ENCODE measurements at places on chromosomes 3 and 15.
A peak's percentile ranks its signal among the peaks of the same experiment; 100 is the strongest.

DNA sequence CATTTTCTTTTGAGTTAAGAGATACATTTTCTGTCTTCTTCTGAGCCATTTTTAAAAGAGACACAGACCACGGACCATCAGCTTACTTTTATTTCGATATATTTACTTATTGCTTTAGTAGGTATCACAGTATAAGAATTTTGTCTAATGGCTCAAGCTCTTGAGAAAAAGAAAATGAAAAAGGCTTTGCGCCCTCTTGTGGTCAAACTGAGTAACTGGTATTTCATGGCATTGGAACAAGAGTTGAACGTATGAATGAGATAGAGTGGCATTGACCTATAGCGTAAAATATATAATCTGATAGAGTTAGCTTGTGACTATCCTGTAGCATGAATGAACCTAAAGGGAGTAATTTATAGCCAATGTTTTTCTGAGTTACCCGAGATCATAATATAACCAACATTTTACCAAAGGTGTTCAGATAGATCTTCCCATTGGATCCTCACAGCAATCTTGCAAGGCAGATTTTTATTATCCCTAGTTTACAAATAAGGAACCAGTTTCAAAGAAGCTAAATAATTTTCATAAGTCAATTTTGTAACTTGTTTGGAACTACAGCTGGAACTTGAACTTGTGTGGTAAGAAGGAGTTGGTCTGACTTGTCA, 154.6 kb downstream of the POLR2M start:
- DNase-seq, result peak; percentile 53

- no peak for DNase-seq
Measured at GRCh38 chr15:67228286-67228685, 26.2 kb downstream of the AAGAB start.

- no peak for DNase-seq
Measured at GRCh38 chr3:127475391-127475790, 115.1 kb downstream of the TPRA1 start.

GRCh38 chr3:194327218-194328052, 23.7 kb downstream of the CPN2 start:
- no peak for DNase-seq

DNA sequence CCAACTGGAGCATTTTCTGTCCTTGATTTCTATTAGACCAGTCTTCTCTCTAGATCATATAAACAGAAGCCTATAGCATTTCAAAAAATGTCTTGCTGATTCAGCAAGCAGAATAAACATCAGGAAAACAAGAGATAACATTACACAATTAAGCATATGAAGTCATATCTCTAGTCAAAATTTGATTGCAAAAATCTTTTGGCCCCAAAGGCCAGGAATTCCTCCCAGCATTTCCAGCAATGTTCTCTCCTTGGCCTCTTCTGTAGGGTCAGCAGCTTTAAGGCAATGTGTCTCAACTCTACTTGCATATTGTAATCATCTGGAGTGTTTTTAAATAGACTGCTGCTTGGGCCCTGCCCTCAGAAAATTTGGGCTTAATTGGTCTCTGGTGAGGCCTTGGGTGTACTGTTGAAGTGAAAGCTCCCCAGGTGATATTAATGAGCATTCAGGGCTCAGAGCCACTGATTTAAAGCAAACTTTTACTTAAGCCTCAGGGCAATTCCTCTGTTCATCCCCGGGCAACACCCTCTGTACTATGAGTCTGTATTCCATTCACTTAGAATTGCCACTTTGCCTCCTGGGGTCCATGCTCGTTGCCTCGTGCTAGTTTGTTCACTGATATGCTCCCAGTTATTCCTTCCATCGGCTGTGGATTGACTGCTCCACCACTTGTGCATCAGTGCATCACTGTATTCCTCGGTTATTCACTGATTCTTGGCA, 1072.6 kb downstream of the ROBO2 start:
- DNase-seq, result no peak

DNA sequence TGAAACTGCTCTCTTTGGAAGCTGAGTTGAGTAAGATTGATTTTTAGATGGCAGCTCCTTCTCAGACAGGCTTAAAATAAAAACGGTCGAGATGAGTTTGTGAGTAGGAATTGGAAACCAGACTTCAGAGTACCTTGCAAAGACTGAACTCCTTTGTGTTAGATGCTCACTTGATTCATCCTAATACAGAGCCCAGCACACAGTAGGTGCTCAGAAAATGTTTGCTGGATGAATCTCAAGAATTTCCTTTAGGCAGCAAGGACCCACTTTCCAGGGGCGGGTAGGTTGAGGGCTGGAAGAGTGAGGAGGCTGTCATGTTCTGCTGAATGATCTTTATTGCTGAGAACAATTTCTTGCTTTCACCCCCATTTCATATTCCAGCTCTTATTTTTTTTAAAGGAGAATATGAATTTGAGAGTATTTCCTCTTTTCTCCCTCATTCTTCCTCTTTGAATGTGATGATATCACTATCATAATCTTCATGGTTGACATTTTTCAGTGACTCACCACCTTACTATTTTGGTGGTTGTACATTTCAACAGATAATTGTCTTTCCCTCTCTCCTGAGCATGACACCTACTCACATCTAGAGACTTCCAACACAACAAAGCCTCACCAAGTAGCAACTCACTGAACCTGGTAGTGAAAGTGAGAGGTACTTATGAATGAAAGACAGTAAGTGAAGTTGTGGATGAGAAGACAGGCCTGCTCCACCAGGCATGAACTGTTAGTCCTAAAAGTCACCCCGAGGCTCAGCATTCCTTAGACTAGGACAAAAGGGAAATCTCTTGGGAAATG, 113.3 kb downstream of the PDCD6IP start:
- no peak for DNase-seq

DNA sequence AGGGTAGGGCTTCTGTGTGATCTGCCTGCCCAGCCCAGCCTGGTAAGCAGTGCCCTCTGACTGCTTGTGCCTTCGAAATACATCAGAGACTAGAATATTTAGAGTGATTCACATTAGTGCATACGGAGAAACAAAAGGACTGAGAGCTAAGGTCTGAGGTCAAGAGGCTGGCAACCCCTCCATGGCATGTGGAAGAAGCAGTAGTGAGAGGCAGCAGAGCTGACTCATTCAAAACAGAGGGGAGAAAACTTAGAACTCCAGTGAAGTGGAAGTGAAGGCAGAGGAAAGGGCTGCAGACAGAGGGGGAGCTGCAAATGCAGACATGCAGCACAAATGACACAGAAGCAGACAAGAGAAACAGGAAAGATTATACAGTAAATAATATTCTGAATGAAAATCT, 61.6 kb downstream of the ULK4 start:
- DNase-seq, result no peak

DNA sequence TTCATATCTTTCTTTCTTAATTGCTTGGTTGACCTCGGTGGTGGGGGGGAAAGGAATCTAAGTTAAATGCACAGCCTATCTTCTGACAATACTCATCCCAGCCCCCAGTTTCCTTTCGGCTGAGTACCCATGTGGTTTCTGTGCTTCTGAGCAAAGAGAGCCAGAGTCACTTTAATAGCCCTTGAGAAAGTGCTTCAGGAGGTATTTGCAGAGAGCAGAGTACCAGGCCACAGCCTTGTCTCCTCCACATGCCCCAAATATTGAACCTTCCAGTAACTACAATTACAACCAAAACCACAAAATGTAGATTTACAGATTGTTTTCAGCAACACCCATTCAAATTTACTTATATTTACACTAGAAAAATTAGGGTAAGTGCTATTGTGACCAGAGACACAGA, 647.4 kb downstream of the NR2F2 start:
- DNase-seq, result no peak

- no peak for DNase-seq
Measured at GRCh38 chr3:38598791-38599190, 50.7 kb downstream of the SCN5A start.

DNA sequence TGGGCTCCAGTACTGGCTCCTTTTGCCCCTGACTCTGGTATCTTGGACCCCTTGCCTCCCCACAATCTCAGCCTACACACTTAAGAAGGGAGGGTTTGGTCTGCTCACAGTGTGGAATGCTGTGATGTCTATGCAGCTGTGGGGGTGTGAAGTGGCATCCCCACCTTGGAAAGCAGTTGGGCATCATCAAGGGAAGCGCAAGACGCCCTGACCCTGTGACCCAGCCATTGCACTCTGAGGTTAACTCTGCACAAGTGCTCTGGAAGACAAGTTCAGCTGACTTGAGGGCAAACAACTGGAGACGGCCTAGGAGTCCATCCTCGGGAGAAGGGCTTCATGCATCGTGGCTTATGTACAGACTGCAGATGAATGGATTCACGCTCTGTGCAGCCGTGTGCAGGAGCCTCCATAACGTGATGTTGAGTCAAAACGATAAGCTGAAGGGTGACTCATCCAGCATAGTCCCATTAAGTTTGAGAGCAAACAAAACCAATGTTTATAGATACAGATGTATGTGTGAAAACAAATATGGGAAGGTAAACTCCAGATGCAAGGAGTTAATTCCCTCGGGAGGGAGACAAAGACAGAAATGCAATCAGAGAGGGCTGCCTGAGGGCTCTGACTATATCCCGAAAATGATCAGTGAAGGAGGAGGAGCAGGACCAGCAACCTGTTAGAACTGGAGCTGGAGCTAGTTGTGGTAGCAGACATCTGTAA, 86.8 kb downstream of the LSM3 start:
- no peak for DNase-seq

DNA sequence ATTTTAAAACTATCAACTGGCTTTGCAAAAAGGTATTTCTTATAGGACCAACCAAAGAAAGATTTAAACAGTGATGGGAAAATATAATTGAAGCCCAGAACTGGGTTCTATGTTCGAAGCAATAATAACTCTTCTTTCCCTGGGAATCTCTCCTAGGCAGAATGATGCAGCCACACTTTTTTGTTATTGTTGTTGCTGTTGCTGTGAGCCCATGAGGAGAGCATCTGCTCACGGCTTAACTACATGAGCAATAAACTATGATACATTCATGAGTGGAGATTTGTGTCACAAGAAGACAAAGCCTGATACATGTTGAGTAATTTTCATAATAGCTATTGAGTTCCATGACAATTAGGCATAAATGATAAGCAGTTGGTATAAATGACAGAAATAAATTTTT, 80.5 kb downstream of the CRTC3 start:
- DNase-seq, result no peak

All from hematopoietic multipotent progenitor cell treated with erythropoietin and hydrocortisone succinate and interleukin-3 and kit ligand, for 15 days (in vitro differentiated cells).